Transverse colon (tissue), 4 donors: ENCODE measurements at places on chromosomes 11 and 22. TPM values are rescaled to one million over a fixed set of nuclear protein-coding genes. Genes with fewer than 3 reads are reported as not detected.

Gene SCGB1A1
- total RNA-seq: not detected

Gene YWHAH
- total RNA-seq: 83.7 TPM

Gene ACR
- not detected for total RNA-seq

Gene RHOD
- total RNA-seq: 7.2 TPM

Gene RIMBP3C
- total RNA-seq: not detected

Gene PVALB
- total RNA-seq: not detected

Gene SSH3
- 174 TPM for total RNA-seq

Gene LRRN4CL
- 24.7 TPM for total RNA-seq

Gene OR52A1
- not detected for total RNA-seq

Gene LIF
- total RNA-seq: 4.0 TPM

Gene CHST1
- total RNA-seq: 1.9 TPM

Gene NRIP3
- not detected for total RNA-seq

Gene PGA3
- total RNA-seq: 1.5 TPM

Gene ANO9
- 464 TPM for total RNA-seq

Gene ENTHD1
- total RNA-seq: not detected

Gene P2RY6
- not detected for total RNA-seq

Gene PLAAT2
- 38.7 TPM for total RNA-seq
